Choroid plexus epithelial cell (primary cell): ENCODE measurements at places on chromosomes 16 and 17.
A peak's percentile ranks its signal among the peaks of the same experiment; 100 is the strongest.

GRCh38 chr17:6323626-6324356 is 111.1 kb downstream of the AIPL1 start:
- DNase-seq, result no peak

- no peak for DNase-seq
These were observed 3.3 kb downstream of the TLCD3B start for GRCh38 chr16:30027588-30028437.

GRCh38 chr17:45052052-45052772 is 780 bp upstream of the DCAKD start:
- peak; percentile 35 for DNase-seq

DNA sequence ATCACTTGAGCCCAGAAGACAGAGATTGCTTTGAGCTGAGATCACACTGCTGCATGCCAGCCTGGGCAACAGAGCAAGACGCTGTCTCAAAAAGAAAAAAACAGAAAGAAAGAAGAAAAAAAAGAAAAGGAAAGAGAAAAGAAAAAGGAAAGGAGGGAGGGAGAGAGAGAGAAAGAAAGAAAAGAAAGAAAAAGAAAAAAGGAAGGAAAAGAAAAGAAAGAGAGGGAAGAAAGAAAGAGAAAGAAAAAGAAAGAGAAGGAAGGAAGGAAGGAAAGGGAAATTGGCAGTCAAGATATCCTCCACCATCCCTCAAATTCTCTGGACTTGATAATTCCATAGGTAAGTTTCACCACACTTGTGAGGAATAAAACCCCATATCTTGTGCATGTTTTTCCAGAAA is 71.4 kb upstream of the WSB1 start:
- no peak for DNase-seq

GRCh38 chr16:2720064-2720457 is at the start of gene PRSS27:
PRSS27 (minus strand) TSS chr16:2720224; CDS start chr16:2720160, 64 bp downstream.
- DNase-seq, result no peak

- DNase-seq, result no peak
These were observed 79.4 kb downstream of the GSG1L start for GRCh38 chr16:27984121-27984520.

GRCh38 chr17:28493460-28493859 is 12.7 kb upstream of the FOXN1 start:
- peak; percentile 41 for DNase-seq

DNA sequence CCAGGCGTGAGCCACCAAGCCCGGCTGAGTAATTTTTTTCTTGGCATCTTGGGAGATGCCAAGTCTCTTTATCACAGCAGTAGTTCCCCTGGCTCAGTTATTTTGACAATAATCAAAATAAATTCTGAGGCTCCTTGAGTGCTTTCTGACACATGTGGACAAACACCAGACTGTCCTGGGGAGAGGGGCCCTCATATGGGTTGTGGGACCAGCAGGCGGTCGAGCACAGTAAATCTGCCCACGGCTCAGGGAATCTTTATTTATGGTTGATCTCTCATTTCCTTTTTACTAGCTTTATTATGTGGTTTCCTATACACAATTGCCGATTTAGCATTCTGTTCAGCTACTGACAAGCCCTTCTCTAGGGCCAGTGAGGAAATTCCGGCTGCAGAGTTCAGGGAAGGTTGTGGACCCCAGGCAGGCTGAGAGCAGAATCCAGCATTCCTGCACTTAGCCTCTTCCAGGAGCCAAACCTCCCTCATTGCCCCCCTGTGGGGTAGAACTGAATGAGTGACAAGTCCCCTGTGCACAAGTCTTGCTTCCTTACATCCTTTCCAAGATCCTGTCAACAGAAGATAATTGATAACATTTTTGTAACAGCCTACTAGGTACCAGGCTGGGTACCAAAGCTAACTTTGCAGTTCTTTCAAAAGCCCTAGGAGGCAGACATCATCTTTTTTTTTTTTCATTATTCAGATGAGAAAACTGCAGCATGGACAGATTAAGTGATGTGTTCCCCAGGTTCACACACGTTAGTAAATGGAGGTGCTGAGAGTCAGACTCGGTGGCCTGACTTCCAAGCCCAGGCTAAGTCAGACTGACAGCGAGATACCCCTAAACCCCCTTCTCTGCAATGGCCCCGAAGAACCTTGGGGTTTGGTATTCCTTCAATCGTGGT is 40.2 kb downstream of the HS3ST3B1 start:
- DNase-seq, result no peak

GRCh38 chr17:45857977-45858708 is 13.5 kb downstream of the SPPL2C start:
- DNase-seq, result peak; percentile 58

- DNase-seq, result no peak
These were observed 202.6 kb downstream of the RBFOX3 start for GRCh38 chr17:79408251-79408650.

DNA sequence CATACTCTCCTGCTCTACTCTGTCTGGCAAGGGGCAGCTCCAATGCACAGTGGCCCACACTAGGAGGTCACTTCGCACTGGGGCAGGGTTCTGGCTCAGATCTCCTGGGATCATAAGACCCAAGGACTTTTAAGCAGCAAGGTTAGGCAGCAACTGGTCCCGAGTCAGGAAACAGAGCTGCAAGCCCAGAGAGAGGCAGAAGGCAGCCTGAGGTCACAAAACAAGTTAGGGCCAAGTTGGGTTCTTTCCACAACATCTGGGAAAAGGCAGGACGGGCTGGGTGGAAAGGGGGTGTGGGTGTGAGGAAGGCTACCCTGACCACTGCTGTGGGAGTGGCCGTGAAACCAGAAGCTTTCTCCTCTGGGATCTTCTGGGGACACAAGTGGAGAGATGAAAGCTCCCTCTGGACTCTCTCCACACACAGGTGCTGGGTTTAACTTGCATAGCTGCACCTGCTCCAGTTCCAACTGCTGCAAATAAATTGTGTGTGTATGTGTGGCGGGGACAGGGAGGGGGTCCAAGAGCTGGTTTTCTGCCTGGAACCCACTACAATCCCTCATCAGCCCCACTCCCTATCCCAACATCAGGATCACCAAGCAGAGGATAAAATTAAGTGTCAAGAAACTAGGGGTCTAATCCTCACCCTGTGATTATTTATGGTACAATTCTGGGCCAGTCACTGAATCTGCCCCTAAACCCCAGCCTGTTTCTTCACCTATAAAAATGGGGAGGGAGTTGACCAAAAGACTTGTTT is 8.0 kb upstream of the TSPOAP1 start:
- DNase-seq, result no peak

DNA sequence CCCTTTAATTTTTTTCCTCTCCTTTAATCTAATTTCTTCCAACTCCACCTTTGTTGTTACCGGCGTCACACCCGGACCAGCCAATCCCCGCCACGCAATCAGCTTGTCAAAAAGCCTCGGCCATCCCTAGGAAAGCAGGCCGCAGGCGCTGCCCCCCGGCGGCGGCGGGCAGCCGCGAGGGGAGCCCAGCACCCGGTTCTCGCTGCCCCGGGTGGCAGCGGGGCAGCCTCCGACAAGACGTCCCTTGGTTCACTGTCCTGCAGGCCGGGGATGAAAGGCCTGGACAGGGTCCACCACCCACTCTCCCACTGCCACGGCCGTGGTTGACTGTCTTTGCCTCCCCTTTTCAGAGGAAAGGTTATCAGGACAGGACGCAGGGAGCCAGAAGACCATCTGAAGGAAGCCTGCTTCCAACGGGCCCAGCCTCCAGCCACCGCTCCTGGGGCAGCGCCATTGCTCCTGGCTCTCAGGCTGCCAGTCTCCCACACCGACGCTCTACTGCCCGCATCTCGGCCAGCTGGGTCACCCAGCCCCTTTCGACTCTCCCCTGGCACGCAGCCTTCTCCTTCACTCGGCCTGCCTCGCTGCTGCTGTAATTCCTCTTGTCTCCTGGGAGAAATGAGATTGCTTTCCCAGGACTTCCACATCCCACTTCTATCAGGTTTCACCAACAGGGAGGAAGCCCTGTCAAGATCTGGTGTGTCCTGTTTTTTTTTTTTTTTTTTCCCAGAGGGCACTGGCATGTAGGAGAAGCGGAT is 2.8 kb upstream of the UBTF start:
- peak; percentile 73 for DNase-seq

GRCh38 chr17:48012151-48012520 is 25.5 kb downstream of the COPZ2 start:
- peak; percentile 37 for DNase-seq

GRCh38 chr17:50758989-50759544 is 8.3 kb downstream of the ANKRD40CL start:
- no peak for DNase-seq

DNA sequence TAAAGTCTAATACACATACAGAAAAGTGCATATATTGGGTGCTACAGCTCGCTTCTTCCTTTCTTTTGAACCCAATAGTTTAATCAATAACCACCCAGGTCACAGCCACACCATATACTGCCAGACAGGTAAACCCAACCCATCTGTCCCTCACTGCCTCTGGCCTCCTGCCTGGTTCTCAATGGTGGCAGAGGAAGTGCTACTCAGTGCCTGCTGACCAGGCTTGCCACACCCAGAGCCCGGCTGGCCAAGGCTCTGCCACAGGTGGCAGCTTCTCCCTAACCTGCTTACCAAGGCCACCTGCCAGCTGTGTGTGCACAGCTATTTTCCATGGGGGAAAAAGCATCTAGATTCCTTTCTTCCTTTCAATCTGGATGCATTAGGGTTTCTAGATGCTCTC is 584 bp downstream of the PMP22 start:
- DNase-seq, result no peak

- no peak for DNase-seq
These were observed 35.8 kb downstream of the COX4I1 start for GRCh38 chr16:85835227-85835751.

DNA sequence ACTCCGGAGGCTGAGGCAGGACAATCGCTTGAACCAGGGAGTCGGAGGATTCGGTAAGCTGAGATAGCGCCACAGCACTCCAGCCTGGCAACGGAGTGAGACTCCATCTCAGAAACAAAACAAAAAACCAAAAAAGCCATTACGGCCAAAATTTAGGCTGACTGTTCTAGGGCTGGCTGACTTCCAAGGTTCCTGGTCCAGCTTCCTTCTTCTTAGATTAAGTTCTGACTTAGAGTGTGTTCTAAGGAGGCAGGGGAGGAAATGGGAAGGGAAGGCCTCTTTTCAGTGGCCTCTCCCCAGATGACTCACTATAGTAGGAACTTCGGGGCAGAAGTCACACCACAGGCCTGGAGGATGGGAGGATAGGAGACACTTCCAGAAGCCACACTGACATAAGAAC is 27.7 kb upstream of the CLEC18B start:
- DNase-seq, result peak; percentile 83

DNA sequence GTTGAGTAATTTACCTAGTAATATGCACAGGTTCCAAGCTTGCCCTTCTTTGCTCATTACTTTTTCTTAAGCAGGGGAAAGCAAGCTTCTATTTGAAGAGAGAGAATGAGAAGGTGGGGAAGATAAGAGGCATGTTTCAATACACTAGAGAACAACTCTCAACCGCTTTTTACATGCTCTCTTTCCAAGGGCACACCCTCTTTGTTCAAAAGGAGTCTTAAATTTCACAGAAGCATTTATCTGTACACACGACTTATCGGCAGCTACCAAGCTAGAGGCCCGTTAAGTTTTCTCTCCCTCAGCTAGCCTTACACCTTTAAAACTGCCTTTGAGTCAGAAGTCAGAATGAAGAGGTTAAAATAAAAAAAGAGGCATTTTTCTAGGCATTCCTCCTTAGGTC is 79.6 kb downstream of the STH start:
- DNase-seq, result no peak

- no peak for DNase-seq
These were observed 13.2 kb upstream of the ZNF469 start for GRCh38 chr16:88369447-88370008.

GRCh38 chr17:16328997-16329396 is 24.3 kb downstream of the CENPV start:
- no peak for DNase-seq

DNA sequence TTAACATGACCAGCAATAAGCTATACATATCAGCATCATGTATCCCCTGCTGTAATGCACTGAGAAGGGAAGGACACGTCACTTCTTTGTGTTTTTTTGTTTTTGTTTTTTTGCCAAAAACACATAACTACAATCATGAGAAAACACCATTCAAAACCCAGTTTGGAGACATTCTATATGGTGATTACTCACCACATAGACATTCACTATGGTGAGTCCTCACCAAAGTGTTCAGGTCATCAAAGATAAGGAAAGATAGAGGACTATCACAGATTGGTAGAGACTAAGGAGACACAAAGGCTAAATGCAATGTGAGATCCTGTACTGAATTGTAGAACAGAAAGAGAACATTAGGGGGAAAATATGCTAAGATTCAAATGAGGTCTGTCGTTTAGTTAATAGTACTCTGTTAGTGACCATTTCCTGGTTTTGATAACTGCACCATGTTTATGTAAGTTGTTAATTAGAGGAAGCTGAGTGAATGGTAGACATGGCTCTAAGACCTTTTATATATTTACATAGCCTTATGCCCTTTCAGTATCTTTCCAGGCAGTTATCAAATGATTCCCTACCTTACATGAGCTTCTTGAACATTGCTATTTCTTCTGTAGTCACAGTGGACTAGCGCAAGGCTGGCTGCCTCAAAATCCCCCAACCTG is 46.6 kb downstream of the PIK3R5 start:
- peak; percentile 9 for DNase-seq

- DNase-seq, result peak; percentile 19
These were observed 73.2 kb downstream of the NT5M start for GRCh38 chr17:17376362-17376761.

- DNase-seq, result peak; percentile 55
These were observed 8.4 kb upstream of the CRYBA1 start for GRCh38 chr17:29238133-29238850.

- no peak for DNase-seq
These were observed 3.4 kb downstream of the SLC2A4 start for GRCh38 chr17:7284911-7285310.

GRCh38 chr17:20033415-20033814 is 24.3 kb downstream of the SPECC1 start:
- DNase-seq, result no peak

GRCh38 chr16:8721336-8722024 is 47.1 kb downstream of the ABAT start:
- no peak for DNase-seq

GRCh38 chr17:46968224-46968834 is 10.7 kb downstream of the RPRML start:
- no peak for DNase-seq
